ENCODE measurements at places on chromosomes 7 and 10. TPM values are rescaled to one million over a fixed set of nuclear protein-coding genes. Genes with fewer than 3 reads are reported as not detected.

The OIT3 gene
- 0.34 TPM for total RNA-seq

The PLOD3 gene
- 104 TPM for total RNA-seq

The PSD gene
- total RNA-seq: 0.34 TPM

The PRKCQ gene
- 0.17 TPM for total RNA-seq

The DEPP1 gene
- 174 TPM for total RNA-seq

The CH25H gene
- 3.1 TPM for total RNA-seq

The TET1 gene
- total RNA-seq: 1.2 TPM

The EIF4H gene
- total RNA-seq: 481 TPM

The ANKRD7 gene
- not detected for total RNA-seq

The ANKRD2 gene
- 1.1 TPM for total RNA-seq

The FRG2B gene
- total RNA-seq: not detected

The CPA2 gene
- total RNA-seq: not detected

The CYP3A4 gene
- not detected for total RNA-seq

The PCLO gene
- 3.7 TPM for total RNA-seq
